ENCODE measurements at places on chromosomes 2 and 18.

- no peak for DNase-seq
These were observed 100.1 kb downstream of the MYOM1 start for GRCh38 chr18:3119401-3120341.

- no peak for DNase-seq
These were observed 72.2 kb downstream of the CAB39 start for GRCh38 chr2:230784795-230785194.

- DNase-seq = no peak
These were observed 195.9 kb downstream of the SH3RF3 start for GRCh38 chr2:109324861-109325260.

DNA sequence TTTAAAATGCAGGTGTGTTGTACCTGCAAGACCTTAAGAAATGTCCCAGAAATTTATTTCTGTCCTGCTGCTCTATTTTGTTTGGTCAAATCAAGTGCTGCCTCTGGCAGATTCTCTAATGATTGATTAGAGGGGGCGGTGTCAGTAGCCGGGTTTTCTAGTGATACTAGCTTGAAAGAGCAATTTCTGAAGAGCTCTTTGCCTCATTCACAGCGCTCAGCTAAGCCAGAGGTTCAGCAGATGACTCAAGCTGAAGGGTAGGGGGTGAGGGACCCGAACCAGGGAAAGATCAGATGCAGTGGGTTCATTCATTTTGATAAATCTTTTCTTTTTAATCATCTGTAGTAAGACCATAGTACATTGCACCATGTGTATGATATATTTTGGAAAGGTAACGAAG, 15.0 kb downstream of the ZBTB7C start:
- DNase-seq = no peak

GRCh38 chr2:212539072-212539880, 674 bp upstream of the ERBB4 start:
- DNase-seq = no peak

DNA sequence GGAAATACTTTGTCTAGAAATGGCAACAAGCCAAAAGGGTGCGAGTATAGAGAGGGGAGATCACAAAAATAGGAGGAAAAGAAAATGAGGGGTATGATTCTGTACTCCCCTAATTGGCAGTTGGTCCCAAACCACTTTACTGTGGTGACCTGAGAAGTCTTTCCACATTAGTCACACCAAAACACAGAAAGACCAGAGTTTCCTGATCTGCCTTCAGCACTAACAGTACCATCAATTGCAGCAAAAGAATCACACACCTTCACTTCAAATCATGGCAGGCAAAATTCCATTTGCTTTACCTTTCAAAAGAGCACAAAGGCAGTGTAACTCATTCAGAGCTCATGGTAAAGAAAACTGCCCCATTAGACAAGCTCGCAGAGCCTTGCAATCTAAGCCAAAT, 86.8 kb downstream of the ALK start:
- no peak for DNase-seq

DNA sequence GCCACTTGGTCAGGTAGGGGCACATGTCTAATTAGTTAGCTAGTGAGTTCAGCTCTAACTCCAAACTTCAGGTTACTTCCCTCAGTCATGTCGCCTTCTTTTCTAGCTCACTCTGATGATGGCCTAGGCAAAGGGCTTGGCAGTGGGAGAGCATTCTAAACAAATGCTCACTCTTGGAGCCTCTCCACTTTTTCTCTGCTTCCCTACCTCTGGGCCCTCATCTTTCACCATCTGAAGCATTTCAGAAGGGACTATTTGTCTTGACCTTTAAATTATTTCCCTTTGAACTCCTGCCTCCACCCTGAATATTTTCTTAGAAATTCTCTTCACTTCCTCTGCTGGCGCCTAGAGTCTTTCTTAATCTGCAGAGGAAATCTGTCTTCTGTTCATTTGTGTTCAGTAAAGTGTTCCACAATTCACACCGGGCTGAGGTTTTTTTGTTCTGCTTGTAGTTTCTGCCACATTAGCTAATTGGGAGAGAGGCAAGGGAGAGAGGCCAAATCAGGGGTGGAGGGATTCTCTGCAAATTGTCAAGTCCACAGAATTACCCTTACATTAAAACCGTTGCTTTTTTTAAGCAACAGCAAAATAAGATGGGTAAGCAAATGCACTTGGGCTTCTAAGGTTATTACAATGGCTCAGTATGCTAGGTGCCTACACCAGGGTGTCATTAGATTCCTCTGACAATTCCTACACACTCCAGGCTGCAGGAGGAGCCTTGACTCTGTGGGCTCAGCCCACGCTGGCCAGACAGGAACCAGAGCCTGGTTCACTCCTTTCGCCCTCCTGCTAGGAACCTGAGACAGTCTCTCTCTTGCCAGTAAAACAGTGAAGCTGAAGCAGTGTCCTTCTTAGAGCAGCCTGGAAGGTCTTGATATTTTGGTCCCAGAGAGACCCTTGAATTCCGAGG, 5.5 kb downstream of the MSGN1 start:
- DNase-seq = no peak

GRCh38 chr18:77170890-77171410, 38.4 kb upstream of the MBP start:
- DNase-seq = no peak

GRCh38 chr2:73423913-73424312, 38.3 kb downstream of the ALMS1 start:
- no peak for DNase-seq

DNA sequence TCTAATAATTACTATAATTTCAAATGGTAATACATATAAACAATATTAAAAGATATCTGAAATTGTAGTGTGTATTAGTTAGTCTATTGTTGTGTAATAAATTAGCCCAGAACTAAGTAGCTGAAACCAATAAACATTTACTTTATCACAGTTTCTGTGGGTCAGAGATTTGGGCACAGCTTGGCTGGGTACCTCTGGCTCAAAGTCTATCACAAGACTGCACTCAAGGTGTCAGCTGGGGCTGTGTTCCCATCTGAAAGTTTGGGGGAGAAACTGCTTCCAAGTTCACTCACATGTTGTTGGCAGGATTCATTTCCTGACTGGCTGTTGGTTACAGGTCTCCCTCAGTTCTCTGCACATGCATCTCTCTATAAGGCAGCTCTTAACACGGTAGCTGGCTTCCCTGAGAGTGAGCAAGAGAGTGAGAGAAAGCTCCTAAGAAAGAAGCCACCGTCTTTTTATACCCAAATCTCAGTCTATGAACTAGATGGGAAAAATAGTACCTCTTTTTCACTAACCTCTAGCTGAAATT, 25.6 kb upstream of the WIPF1 start:
- DNase-seq = no peak

DNA sequence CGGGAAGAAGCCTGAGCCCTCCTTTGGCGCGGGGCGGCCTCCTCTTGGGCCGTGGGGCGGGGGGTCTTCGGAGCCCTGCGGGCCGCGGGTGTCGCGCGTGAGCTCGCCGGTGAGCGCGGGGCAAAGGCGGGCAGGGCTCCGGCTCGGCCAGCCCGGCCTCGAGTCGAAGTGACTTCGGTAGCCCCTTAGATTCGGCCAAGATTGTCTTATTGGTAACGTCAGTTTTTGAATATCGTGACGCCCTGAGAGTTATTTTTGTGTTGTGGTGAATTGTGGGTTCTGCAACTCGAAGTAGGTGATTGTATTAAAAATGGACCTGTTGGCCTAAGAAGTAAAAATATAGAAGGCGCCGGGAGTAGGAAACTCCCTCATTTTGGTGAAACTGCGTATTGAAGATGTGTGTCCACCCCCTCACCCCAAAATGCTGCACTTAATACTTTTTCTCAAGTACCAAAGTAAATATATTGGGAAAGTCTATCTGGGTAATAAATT, 669 bp downstream of the MARCHF7 start:
- no peak for DNase-seq

DNA sequence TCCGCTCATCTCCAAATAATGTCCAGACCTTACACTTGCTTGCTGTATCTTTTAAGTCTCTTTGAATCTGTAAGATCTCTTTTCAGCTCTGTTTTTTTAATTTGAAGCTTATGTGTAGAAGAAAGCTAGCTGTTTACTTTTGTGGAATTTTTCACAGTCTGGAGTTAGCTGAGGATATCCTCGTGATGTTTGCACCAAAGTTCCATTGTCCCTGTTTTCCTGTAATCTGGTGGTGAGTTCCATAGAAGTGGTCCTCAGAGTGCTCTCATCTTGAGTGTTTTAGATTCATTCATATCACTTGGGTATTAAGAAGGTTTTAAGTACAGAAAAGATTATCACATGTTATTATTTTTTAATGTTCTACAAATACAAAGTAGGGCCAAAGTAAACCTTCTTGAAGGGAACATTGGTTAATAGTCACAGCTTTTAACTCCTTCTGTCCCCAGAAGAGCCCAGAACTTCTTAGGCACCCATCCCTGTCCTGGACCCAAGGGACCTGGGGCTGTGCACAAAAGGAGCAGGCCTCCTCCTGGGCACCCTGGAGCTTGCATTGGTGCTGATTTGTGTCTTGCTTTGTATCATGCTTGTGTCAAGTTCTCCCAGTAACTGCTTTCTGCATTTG, 15.0 kb downstream of the MLPH start:
- DNase-seq = no peak

- no peak for DNase-seq
These were observed 442.7 kb downstream of the SATB2 start for GRCh38 chr2:199015072-199015471.

- no peak for DNase-seq
These were observed 79.7 kb downstream of the GBX2 start for GRCh38 chr2:236088368-236089057.

DNA sequence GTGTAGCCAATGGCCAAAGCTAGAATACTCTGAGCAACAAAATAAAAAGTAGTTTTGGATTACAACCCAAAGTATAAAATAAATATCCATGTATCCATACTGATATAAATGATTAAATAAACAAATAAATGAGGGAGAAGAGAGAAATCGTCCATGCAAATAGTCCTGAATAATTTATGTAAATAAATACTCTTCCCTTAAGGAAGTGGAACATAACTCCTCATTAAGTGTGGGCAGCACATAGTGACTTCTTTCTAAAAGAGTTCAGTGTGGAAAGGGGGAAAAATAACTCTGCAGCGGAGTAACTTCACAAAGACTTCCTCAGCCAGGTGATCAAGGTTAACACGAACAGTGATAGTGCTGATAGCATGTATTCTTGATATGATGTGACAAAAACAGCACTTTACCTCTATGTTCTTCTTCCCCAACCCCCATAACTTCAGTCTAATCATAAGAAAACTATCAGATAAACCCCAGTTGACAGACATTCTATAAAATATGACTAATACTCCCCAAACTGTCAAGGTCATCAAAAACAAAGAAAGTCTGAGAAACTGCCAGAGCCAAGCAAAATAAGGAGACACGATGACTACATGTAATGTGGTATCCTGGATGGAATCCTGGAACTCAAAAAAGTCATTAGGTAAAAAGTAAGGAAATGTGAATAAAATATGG, 30.7 kb downstream of the METTL8 start:
- no peak for DNase-seq

All from activated naive CD4-positive, alpha-beta T cell treated with Interleukin-2 at 50 U/mL for 16 hours (primary cell).